T47D (cell line): ENCODE measurements at places on chromosomes 5 and 9.

- no peak for DNase-seq
These were observed 3.6 kb upstream of the CARD19 start for GRCh38 chr9:93092251-93092991.

- no peak for DNase-seq
These were observed 17.3 kb upstream of the ITGA1 start for GRCh38 chr5:52770287-52770939.

DNA sequence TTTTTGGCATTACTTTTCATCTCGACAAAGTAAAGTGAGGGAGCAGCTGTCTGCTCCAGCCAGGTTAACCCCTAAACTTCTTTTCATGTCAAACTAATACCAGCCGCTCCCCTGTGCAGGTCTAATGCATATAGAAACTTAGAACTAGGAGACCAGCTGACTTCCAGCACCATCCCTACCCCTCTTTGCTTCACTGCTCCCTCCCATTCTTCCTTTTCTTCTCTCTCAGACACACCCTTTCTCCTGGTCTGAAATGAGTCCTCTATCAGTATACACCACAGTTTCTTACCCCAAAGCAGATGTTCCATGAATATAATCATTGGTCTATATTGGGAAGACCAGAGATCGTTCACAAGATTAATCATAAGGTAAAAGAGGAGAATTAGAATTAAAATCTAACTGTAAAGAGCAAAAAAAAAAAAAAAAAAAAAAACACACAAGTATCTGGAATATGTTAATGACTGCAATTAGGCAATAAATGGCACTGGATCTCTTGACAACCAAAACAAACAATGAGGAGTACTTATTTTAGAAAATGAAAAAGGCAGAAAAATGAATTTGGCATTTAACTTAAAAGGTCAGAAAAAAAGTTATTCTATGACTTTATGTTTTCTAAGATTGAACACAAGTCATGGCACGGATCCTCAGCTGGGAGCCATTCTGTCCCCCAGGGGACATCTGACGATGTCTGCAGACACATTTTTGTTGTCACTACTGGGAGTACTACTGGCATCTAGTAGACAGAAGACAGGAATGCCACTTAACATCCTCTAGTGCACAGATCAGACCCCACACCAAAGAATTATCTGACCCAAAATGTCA is 209.8 kb downstream of the PJA2 start:
- DNase-seq: no peak

DNA sequence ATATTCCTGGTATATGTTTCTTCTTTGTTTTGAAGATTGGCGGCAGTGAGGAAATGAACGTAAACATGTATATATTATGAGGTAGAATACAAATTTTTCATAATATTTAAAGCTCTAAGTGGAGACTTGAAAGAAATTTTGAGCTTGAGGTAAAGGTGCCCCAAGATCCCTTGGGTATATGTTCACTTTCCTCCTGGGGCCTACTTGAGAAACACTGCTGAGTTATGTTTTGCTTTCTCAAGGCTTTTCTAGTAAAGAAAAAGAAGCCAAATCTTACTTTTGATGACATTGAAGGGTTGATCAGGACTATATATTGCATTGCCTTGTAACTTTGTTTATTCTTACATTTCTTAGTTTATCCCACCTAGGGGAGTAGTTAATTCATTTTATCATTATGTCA is 30.7 kb downstream of the AP3S1 start:
- DNase-seq: no peak

DNA sequence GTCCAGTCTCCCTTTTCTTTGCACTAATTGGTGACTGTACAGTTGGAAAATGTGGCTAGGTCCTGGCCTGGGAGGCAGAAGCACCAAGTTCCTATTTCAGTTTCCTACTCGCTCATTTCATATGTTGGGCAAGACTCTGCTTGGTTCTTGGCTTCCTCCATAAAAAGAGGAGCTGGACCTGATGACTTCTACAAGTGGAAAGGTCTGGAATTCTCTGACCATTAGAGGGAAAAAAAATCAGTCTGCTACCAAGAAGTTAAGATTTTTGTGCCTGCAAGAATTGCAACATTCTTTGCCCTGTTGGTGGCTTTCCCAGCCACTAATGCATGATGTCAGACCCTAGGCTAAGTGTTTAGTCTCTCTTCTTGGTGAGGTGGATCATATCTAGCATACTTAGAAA is 91.5 kb downstream of the WDR41 start:
- DNase-seq: no peak

DNA sequence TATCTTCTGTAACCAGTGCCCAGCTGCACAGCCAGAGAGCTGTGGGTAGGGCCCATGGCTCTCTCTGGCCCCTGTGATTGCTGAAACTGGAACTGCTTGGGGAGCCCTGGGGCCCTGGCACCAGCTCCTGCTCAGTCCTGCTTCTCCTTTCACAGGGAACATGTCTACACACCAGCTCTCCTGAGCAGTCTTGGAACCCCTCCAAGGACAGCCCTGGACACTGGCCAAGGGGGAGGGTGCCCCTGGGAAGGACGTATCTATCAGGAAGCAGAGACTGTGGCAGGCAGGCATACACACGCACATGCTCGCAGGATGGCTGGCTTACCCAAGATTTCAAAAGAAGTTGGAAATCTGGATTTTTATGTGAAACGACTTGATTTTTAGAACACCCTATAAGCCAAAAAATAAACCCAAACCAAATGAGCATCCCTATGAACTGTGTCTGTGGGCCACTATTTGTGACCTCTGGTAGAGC is 8.8 kb upstream of the TRAF1 start:
- peak; percentile 61 for DNase-seq

GRCh38 chr9:129411501-129412175 is 209.3 kb downstream of the C9orf50 start:
- DNase-seq: no peak

DNA sequence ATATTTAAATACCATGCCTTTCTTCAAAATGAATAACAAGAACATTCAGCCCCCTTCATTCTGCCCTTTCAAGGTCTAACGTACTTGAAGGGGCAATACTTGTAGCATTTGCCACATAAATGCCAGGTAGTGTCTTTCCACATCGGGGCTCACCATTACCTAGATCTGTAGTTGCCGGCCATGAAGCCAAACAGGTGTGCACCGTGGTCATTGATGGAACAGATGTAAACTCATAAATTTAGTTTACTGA is 193.0 kb downstream of the CD180 start:
- DNase-seq: no peak

GRCh38 chr5:173523388-173523787 is 93.1 kb downstream of the BOD1 start:
- no peak for DNase-seq

- no peak for DNase-seq
These were observed 15.4 kb downstream of the GNPDA1 start for GRCh38 chr5:141997358-141997960.

DNA sequence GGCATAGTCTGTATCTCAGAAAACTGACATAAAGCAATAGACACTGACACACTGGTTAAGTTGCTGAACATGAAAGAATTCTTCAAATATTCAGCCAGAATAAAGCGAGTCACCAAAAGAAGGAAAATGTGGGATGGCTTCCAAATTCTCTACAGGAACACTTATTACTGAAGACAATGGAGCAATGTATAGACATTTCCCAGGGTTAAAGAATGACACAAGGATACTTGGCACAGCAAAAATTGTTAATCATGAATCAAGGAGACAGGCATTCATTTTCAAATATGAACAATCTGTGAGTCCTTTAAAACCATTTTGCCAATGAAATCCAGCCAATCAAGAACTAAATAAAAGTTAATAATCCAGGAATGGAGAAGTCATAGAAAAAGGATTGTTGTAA is 92.5 kb downstream of the MTX3 start:
- DNase-seq: no peak

GRCh38 chr5:91381774-91382359 is 1.2 kb downstream of the ARRDC3 start:
- peak; percentile 76 for DNase-seq

DNA sequence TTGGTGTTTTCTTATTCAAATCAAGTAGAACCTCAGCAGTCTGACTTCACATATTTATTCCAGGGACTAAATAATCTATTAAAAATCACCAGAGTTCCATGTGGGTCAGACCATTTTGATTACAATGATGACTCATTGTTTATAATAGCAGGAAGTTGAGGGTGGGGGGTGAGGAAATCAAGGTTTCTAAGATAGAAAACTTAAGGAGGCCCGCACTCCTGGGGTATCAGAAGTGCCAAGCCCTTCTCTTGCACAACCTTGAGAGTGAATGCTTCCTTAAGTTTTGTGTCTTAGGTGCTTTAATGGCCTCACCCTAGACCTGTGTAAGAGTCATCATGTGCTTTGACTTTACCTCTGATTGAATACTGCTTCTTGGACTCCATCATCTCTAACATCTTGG is 31.9 kb upstream of the NPR3 start:
- DNase-seq: no peak

- DNase-seq: no peak
These were observed 614.3 kb downstream of the ACTL7B start for GRCh38 chr9:108241384-108242073.

DNA sequence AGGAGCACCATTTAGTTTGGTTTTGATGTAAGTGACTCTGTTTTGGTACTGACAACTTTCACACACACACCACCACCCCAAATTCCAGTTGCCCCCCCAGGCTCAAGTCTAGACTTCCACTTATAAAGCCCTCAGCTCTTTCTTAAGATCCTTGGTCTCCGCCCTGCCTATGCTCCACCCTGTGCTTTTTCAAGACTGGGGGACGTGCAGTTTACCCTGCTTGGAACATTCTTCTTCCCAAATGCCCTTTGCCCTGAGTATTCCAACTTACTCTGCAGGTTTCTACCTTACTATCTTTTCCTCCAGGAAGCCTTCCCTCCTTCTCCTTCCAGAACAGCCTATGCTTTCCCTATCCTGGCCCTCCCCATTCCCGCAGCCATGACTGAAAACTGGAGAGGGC is 1.5 kb upstream of the TRIM14 start:
- no peak for DNase-seq

DNA sequence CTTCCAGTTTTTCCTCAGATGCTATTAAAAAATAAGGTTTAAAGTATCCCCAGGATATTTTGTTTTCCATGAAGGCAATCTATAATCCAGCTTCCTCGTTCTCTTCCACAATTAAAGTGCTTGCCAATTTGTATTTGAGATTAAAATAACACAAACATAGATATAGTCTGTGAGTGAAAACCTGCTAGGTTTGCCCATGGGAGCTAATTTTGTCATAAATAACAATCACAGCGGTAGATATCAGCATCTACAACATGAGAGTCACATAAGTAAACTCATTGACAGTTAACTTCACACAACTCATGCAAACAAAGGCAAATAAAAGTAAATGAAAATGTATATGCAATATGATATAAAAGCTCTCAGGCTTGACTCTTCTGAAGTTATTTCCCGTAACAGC is 29.2 kb upstream of the RASGRF2 start:
- no peak for DNase-seq

DNA sequence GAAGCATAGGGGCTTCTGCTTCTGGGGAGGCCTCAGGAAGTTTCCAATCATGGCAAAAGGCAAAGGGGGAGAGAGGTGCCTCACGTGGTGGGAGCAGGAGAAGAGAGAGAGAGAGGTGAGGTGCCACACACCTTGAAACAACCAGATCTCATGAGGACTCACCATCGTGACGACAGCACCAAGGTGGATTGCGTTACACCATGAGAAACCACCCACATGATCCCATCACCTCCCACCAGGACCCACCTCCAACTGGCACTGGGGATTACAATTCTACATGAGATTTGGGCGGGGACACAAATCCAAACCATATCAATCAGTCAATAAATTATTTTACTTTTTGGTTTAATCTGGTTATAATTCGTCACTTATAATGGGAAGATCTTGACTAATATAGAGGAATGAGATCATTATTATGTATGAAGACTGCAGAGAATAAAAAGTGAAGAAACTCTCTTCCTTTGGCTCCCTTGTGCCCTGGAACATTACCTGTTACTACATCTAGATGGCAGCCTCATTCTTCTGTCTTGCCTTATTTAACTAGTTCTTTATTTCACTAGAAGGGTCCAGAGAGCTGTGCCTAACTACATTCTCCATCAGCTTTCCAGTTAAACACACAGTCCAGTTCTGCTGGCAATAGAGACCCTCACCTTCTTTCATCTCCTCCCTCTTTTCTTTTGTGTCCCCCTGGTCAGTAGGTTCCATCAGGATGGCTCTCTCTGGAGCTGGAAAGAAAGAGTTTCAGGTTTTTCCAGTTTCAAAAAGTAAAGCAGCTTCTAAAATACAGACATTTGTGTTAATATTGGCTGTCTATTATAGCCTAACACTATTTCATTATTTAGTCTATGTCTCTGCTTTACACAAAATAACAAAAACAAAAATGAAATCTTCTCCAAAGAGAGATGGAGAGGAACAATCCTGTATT is 21.7 kb upstream of the SPINK7 start:
- DNase-seq: peak; percentile 62

- DNase-seq: no peak
These were observed 171.7 kb downstream of the MARCHF11 start for GRCh38 chr5:16007750-16008415.

GRCh38 chr5:20041326-20042274 is 53.6 kb upstream of the CDH18 start:
- no peak for DNase-seq

GRCh38 chr5:1107167-1108022 is 4.5 kb downstream of the SLC12A7 start:
- no peak for DNase-seq

- DNase-seq: no peak
These were observed 131.1 kb downstream of the OLFM1 start for GRCh38 chr9:135218331-135219225.

DNA sequence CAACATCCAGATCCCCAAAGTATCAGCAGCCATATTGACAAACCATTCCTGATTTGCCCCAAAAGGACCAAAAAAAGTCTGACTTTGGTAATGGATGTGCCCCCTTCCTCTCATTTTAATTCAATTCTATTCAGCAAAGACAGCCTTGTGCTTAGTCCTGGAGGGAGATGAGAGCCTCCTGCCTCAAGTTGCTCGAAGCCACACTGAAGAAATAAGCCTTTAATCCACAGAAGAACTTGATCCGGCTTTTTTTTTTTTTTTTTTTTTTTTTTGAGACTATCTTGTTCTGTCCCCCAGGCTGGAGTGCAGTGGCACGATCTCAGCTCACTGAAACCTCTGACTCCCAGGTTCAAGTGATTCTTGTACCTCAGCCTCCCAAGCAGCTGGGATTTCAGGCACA is 8.4 kb upstream of the PAX5 start:
- no peak for DNase-seq

GRCh38 chr9:81607593-81608288 is 81.6 kb downstream of the TLE1 start:
- DNase-seq: no peak

GRCh38 chr9:108885643-108886348 is 23.7 kb downstream of the ACTL7A start:
- DNase-seq: no peak

DNA sequence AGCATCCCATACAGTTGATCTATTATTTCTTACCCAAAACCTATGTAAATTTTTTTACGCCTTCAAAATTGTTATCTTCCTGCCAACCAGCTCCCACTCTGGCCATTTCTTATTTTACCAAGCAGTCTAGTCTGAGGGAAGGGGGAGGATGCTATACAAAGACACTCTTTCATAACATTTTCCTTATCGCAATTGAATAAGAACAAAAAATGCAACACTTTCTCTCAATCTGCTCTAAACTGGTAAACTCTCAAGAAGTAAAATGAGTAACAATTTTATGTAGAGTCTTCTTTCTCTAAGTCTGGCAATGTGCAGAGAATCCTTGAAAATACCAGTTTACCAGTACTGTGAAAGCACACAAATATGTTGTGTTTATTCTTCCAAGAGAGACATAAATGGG is 1216.3 kb downstream of the PTPRD start:
- DNase-seq: no peak
